Muscle of leg (tissue), 16 donors: ENCODE measurements at places on chromosomes 7 and 10. TPM values are rescaled to one million over a fixed set of nuclear protein-coding genes. Genes with fewer than 3 reads are reported as not detected.

- H3K27me3 ChIP-seq, result peaks cover 2% of the 10 kb centered on the region
- DNase-seq, result peak; percentile 77
- no peak overlapping the region for H3K4me3 ChIP-seq
- H3K36me3 ChIP-seq, result no peaks in the 10 kb centered on the region
- H3K4me1 ChIP-seq, result peaks cover 16% of the 10 kb centered on the region
- peak overlapping the region; percentile 72 for H3K27ac ChIP-seq
These were observed 16.7 kb upstream of the C10orf90 start for GRCh38 chr10:126687121-126687606.

DNA sequence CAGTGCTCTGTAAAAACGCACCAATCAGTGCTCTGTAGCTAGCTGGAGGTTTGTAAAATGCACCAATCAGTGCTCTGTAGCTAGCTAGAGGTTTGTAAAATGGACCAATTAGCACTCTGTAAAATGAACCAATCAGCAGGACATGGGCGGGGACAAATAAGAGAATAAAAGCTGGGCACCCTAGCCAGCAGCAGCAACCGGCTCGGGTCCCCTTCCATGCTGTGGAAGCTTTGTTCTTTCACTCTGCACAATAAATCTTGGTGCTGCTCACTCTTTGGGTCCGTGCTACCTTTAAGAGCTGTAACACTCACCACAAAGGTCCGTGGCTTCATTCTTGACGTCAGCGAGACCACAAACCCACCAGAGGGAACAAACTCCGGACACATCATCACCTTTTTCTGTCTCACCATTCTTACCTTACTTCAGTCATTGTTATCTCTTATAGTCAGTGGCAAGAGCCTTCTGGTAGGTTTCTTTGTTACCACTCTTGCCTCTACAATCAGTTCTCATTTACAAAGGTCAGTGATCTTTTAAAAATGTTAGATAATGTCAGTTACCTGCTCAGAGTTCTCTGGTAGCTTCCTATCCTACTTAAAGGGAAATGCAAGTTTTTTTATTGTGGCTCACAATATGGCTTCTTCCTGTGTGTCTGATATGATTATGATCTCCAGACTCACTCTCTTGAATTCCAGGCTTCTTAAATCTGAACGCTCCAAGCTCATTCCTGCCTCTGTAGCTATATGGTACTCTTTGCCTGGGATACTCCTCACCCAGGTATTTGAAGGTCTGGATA, 4.5 kb downstream of the STAM start:
- H3K27me3 ChIP-seq, result no peaks in the 10 kb centered on the region
- H3K4me1 ChIP-seq, result peaks cover 2% of the 10 kb centered on the region
- no peak overlapping the region for H3K4me3 ChIP-seq
- H3K27ac ChIP-seq, result no peak overlapping the region
- DNase-seq, result no peak

DNA sequence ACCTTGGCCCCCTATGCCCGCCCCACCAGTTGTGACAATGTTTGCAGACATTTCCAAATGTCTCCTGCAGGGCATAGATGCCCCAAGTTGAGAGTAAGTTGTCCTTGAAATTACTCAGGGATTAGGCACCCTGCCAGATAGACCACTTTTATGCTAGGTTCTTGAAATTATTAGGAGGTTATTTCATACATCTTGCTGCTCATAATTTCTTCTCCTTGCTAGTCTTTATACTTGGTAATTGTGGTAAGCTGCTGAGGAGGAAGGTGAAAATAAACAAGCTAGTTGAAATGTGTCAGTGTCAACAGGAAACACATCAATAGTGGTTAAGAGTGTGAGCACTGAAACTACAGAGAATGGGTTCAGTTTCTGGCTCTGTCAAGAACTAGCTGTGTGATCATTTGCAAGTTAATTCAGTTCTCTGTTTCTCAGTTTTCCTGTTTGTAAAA, 63.7 kb upstream of the AOAH start:
- H3K27ac ChIP-seq, result no peak overlapping the region
- H3K4me1 ChIP-seq, result peaks cover 7% of the 10 kb centered on the region
- no peak for DNase-seq
- no peak overlapping the region for H3K4me3 ChIP-seq
- H3K27me3 ChIP-seq, result no peaks in the 10 kb centered on the region

GRCh38 chr10:113554214-113554613, 1.4 kb downstream of the HABP2 start:
- no peak overlapping the region for H3K4me3 ChIP-seq
- H3K27me3 ChIP-seq, result peaks cover 2% of the 10 kb centered on the region
- no peak for DNase-seq
- H3K27ac ChIP-seq, result no peak overlapping the region

ARHGAP21 gene
- 63.7 TPM for total RNA-seq

GRCh38 chr10:108241166-108241565, 1076.7 kb upstream of the SORCS1 start:
- no peaks in the 10 kb centered on the region for H3K27me3 ChIP-seq
- H3K36me3 ChIP-seq, result no peaks in the 10 kb centered on the region
- no peak for DNase-seq
- no peak overlapping the region for H3K27ac ChIP-seq
- H3K4me1 ChIP-seq, result no peaks in the 10 kb centered on the region
- H3K4me3 ChIP-seq, result no peak overlapping the region

VSTM4 gene
- 39.5 TPM for total RNA-seq
